H9 (cell line): ENCODE measurements at places on chromosomes 5 and 9.

DNA sequence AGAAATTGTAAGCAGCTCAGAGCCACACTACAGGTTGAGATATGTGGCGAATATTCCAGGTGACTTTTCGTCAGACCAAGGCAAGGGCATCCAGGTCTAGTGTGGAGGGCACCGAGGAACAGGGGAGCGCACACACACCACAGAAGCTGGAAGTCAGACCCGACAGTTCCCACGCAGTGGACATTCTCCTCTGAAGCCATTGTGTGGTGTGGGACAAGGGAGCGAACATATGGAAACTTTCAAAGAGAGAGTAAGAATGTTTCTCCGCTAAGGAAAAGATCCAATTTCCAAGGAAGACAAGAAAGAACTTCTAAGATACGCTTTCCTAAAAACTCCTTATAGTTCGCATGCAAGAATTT lies 141.4 kb upstream of the OTULINL start:
- no peak for DNase-seq

DNA sequence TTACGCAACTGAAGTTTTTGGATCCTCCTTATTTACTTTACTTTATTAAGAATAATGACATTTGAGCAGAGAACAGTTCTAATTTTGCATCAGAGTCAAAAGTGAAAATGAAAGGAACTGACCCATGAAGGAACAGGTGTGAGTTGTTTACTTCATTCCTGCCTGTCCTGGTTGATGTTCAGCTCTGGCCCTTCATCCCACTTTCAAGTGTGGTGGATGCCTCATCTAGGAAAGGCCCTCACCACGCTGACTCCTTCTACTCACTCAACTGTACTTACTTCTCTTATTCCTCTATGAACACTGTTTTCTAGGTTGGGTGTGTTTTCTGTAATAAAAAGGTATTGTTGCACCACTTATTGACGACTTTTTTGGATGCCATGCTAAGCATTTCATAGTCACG lies 61.8 kb upstream of the PLEKHG4B start:
- no peak for DNase-seq

- no peak for DNase-seq
These were observed 131.1 kb upstream of the ICE1 start for GRCh38 chr5:5291357-5291756.

- no peak for DNase-seq
These were observed 15.6 kb upstream of the SPATA24 start for GRCh38 chr5:139419226-139420192.

- DNase-seq, result no peak
These were observed 409.1 kb upstream of the GRIA1 start for GRCh38 chr5:153081385-153081784.

- no peak for DNase-seq
These were observed 86.6 kb downstream of the MAMDC2 start for GRCh38 chr9:70130266-70130665.

DNA sequence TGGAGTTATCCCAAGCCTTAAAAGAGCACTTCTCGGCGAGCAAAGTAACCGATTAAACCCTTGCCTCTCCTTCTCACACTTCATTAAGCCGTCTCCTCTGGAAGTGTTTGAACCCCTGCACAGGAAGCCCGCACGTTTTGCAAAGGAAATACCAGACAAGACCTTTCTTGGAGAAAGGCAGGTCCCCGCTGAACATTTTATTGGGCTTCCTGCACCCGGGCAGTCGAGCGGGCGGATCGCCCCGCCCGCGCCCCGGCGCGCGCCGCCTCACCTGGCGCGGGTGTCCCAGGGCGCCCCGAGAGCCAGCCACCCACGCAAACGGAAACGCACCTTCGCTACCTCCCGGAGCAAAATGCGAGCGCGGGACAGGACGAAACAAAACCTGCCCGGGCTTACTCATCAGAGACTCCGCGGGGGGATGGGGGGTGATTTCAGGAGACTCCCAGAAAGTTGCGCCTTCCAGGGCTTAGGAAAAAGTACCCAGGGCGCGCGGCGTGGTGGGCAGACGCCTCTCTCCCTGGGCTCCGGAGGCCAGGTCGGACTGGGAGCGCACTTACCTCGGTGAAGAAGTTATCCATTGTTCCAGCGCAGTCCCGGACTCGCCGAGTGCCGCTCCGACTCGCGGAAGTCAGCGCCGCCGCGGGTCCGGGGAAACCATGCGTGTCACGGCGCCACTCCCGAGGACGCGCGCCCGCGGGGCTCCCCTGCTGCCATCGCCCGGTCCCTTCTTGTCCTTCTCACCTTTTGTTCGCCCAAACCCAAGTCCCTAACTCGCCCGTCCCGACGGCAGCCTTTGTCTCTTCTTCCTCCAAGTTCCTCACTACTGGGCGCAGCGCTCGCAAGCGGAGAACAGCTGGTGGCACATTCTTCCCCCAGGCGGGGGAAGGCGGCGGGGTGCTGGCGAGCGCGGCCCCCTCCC lies 598 bp downstream of the MYO10 start:
- DNase-seq, result peak; percentile 34

DNA sequence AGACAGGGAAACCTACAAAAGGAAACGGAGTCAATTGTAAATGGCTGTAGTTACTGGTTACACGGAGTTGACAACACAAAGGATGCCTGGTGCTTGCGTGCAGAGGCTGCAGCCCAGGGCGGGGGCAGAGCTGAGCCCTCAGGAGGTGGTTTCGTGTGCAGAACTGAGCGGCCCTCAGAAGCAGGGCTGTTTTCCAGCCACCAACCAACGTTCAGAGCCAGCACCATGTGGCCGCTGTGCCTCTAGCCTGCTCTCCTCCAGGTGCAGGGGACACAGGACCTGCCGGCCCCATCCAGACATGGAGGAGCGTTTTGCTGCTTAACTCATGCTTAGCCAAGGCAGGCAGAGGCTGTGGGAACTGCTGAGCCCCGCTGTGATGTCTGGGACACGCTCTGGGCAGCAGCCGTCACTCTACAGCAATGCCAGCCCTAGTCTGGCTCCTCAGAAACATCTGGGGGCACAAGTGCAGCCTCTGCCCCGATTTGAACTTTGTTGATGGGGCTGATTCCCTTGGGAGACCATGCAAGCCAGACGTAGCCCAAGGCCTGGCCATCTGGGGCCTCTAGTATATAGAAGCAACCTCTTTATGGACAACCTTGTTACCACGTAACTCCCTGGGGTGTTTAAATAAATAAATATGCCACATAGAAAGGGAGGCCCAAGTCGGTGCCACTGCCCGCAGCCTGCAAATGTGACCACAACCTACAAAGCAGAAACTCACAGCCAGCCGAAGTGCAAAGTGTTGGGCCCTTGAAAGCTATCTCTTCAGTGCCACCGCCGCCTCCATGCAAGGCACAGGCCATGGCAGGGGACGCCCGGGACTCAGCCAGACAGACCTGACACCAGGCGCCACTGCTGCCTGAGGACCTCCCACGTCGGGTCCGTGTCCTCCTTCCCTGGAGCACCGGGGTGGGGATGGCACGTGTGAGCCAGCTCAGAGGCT lies 42.1 kb downstream of the NKD2 start:
- no peak for DNase-seq

GRCh38 chr9:98444601-98445000 lies 189.2 kb upstream of the TBC1D2 start:
- DNase-seq, result no peak

- DNase-seq, result no peak
These were observed 24.4 kb downstream of the FBLL1 start for GRCh38 chr5:168553377-168554130.
